GM04504 (cell line): ENCODE measurements at places on chromosomes 6 and 20.

DNA sequence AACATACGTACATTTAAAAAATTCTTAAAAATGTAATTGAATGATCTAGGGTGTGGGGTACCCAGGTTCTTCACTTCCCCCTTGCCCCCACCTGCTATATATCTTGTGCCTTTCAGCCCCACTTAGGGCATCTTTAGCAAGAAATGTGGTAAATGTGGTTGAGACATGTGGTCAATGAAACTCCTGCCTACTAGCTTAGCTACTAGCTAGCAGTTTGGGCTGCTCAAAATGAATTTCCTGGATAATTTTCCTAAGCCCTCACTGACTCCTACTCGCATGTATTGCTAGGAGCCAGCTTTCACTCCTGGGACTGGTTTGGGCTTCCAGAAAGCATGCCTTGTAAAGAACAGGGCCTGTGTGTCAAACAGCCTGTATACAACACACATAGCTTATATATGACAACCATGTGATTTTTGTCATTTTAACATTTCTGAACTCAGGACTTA is 257.3 kb downstream of the ATXN1 start:
- no peak for DNase-seq

DNA sequence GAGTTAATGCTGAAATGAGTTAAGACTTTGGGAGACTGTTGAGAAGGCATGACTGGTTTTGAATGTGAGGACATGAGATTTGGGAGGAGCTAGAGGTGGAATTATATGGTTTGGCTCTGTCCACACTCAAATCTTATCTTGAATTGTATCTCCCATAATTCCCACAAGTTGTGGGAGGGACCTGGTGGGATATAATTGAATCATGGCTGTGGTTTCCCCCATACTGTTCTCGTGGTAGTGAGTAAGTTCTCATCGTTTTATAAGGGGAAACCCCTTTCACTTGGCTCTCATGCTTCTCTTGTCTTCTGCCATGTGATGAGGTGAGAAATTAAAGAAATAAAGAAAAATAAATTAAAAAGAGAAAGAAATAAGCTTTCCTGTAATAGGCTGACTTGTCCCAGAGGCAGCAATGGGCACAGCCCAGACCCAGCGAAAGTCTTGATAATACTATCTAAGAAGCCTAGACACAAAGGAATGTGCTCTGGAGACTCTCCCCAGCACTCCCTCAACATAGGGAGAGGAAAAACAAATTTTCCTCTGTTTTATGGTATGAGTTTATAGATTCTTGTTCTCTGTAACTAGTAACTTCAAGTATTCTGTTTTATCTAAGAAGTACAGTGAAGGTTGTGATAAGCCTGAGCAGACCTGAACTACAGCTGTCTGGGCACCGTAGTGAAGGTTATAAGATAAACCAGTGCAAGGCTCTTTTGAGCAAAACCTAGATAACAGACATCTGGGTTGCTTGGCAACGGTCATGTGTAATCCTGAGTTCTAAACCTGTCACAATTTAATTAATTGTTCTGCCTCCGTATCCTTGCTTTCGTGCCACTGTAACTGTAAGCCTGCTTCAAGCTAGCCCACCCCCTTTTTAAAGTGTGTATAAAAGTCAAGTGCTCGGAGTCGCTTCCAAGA is 88.9 kb upstream of the ECI2 start:
- DNase-seq = no peak

GRCh38 chr6:52415917-52416628 is 4.1 kb upstream of the EFHC1 start:
- DNase-seq = no peak

DNA sequence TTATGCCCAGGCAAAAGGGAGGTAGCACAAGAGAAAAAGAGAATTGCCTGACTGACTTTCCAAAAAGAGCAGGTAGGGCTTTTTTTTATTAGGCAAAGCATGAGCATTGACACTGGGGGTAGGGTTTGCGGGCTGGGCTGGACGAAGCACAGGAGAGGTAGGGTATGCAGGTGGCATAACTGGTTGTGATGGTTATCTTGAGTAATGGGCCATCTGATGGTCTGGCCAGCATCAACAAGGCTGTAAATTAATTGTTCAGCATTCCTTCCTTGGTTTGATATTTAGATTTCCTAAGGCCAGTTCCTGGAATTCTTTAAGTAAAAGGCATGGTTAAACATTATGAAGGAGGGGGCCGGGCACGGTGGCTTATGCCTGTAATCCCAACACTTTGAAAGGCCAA is 13.9 kb upstream of the BFSP1 start:
- no peak for DNase-seq

- no peak for DNase-seq
These were observed 34.5 kb upstream of the AVP start for GRCh38 chr20:3119044-3119443.

- no peak for DNase-seq
These were observed 33.0 kb upstream of the SLCO4A1 start for GRCh38 chr20:62609279-62609720.

GRCh38 chr6:32975886-32976285 is 7.5 kb downstream of the BRD2 start:
- DNase-seq = no peak

DNA sequence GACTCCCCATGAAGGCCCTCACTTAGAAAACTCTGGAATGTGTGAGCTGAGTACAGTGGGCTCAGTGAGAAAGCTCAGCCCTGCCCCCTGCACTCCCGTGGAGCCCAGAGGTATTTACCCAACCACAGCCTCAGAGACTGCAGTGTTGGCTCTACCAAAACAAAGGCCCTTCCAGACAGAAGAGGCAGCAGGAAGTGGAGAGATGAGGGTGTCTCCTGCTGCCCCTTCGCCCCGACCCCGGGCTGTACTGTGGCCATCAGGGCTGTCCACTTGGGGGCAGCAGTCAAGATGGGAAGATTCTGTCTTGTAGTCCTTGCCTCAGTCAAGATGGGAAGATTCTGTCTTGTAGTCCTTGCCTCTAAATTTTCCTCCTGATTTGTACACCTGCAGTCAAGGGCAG is 341.3 kb downstream of the TAF4 start:
- DNase-seq = no peak

GRCh38 chr6:112501705-112502104 is 154.6 kb downstream of the RFPL4B start:
- DNase-seq = no peak

DNA sequence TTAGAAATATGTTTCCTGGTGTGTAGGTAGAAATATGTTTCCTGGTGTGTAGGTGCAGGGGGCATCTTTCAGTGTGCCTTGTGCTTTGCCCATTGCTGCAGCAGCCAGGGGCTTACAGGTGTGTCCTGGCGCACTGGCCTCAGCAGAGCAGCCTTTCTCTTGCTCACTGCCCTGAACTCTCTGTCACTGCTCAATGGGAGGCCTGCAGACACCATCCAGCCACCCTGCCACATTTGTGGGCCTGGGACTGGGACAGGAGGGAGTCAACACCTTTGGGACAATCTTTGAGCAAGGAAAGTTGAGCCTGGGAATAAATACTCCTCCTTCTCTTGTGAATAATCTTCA is 62.4 kb upstream of the RBM24 start:
- no peak for DNase-seq

GRCh38 chr6:1136415-1136774 is 175.5 kb upstream of the FOXQ1 start:
- peak; percentile 81 for DNase-seq

- DNase-seq = peak; percentile 96
These were observed 145.1 kb downstream of the PREX1 start for GRCh38 chr20:48682529-48683363.

- no peak for DNase-seq
These were observed 118.6 kb upstream of the BCLAF1 start for GRCh38 chr6:136408204-136408603.
